ENCODE measurements at places on chromosomes 4 and X.
A peak's percentile ranks its signal among the peaks of the same experiment; 100 is the strongest.

GRCh38 chr4:12140864-12141263 is 712.2 kb upstream of the HS3ST1 start:
- DNase-seq: no peak

GRCh38 chr4:25779021-25779420 is 83.8 kb downstream of the SEL1L3 start:
- DNase-seq: no peak

DNA sequence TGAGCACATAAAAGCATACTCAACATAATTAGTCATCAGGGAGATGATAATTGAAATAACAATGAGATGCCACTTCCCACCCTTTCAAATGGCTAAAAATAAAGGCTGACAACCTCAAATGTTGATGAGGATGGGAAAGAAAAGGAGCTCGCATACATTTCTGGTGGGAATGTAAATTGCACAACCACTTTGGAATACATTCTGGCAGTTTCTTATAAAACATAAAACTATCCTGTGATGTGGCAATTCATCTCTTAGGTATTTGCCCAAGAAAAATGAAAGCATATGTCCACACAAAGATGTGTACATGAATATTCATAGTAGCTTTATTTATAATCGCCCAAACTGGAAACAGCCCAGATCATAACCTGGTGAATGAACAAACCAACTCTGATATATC is 687 bp upstream of the ZNF275 start:
- no peak for DNase-seq

GRCh38 chr4:37595875-37596680 is 90.1 kb downstream of the RELL1 start:
- DNase-seq: no peak

- no peak for DNase-seq
Observed at GRCh38 chrX:15973946-15974345, 119.3 kb upstream of the AP1S2 start.

DNA sequence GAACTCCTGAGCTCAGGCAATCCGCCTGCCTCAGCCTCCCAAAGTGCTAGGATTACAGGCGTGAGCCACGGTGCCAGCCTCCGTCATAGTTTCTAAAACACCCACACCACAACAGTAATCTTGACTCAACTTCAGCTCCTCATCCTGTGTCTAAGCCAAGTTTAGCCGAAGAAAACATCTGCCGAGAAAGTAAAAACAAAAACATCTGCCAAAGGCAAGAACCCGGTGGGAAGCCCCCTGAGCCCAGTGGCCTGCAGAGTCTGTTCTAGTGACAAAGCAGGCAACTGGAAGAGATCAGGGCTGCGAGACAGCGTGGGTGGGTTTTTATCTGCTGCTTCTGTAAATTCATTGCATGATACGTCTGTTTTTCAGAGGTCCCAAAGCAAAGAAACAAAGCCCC is 26.6 kb upstream of the CD99 start:
- peak; percentile 7 for DNase-seq

- no peak for DNase-seq
Observed at GRCh38 chr4:54773022-54773421, 115.3 kb downstream of the KIT start.

DNA sequence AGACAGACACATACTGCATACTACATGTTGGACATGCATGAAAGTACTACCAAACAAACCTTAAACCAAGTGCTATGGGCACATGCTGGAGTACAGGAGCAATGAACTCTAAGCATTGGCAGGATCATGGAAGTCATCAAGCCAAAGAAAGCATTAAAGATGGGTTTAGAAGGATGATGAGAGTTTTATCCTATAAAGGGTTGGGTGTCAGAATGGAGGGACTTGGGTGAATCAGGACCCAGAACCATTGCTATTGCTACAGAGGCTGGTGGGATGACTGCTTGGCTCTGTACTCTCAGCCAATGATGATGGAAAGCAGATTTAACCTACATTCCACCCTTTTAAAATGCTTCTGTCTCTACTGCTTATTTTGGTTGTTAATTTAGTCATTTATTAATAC is 233.9 kb upstream of the EDA2R start:
- no peak for DNase-seq

GRCh38 chr4:38818441-38818976 is 13.9 kb upstream of the TLR1 start:
- no peak for DNase-seq

GRCh38 chrX:139495324-139495723 is 35.2 kb upstream of the F9 start:
- no peak for DNase-seq

DNA sequence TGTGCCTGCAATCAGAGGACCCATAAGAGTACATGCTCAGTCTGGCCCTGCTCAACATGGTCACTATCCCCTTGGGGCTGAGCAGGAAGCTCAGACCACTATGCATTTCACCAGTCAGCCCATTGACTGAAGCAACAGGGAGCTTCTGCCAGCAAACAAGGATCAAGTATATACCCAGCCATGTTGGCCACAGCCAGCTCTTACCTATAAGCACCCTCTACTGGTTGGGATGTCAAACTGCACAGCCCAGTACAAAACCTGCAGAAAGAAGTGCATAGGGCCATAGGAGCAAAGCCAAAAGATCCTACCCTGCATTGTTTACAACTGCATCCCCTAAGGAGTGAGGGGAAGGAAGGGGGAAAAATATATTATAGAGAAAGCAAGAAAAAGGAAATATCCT is 214.4 kb upstream of the CPEB2 start:
- DNase-seq: no peak

- DNase-seq: no peak
Observed at GRCh38 chrX:75229774-75230173, 44.1 kb upstream of the UPRT start.

- no peak for DNase-seq
Observed at GRCh38 chr4:62162606-62163005, 962.5 kb downstream of the ADGRL3 start.

- no peak for DNase-seq
Observed at GRCh38 chr4:3207531-3208037, 41.4 kb upstream of the MSANTD1 start.

- peak; percentile 35 for DNase-seq
Observed at GRCh38 chr4:2817701-2818350, 24.9 kb downstream of the SH3BP2 start.

DNA sequence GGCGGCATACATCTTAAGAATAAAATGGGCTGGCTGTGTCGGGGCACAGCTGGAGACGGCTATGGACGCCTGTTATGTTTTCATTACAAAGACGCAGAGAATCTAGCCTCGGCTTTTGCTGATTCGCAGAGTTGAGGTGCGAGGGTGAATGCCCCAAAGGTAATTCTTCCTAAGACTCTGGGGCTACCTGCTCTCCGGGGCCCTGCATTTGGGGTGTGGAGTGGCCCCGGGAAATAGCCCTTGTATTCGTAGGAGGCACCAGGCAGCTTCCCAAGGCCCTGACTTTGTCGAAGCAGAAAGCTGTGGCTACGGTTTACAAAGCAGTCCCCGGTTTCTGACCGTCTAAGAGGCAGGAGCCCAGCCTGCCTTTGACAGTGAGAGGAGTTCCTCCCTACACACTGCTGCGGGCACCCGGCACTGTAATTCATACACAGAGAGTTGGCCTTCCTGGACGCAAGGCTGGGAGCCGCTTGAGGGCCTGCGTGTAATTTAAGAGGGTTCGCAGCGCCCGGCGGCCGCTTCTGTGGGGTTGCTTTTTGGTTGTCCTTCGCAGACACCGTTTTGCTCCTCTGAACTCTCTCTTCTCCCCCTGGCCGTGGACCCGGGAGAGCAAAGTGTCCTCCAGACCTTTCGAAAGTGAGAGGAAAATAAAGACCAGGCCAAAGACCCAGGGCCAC is 1.9 kb downstream of the SHOX start:
- DNase-seq: no peak

DNA sequence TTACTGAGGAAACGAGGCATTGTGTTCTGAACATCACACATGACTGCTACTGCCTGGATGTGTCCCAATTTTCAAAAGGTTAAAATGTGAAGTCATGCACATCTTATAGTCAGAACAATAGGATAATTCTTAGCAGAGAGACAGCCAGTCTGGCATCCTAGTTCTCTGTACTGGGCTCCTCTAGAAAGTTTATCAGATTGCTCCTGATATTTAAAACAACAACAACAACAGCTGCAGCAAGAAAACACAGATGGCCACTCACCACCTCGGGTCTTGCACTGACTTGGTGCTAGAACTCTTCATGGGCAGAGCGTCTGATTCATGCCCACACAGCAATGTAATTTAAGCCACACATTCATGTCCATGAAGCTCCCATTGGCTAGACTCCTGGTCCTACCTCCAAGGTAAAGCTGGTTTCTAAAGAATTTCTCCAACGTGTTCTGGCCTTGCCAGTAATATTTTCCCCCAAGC is 33.3 kb upstream of the SLC2A9 start:
- no peak for DNase-seq
